ENCODE measurements at places on chromosomes 7 and 10.

DNA sequence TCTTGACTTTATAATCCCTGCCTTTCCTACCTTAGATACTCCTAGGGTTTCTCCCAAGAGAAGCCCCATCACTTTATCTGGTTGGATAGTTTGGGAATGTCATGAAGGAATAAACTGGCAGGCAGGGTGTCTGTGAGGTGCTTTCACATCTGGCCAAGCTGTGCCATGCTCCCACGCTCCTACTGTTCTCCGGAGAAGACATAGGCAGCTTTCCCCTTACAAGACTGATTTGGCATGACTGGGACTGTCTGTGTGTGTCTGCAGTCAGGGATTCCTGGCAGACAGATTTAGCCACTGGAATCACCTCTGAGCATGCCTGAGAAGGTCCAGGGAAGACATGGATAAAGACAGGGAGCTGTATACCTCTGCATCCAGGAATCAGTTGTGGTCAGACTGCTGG, 45.3 kb downstream of the HK1 start:
- DNase-seq: no peak

DNA sequence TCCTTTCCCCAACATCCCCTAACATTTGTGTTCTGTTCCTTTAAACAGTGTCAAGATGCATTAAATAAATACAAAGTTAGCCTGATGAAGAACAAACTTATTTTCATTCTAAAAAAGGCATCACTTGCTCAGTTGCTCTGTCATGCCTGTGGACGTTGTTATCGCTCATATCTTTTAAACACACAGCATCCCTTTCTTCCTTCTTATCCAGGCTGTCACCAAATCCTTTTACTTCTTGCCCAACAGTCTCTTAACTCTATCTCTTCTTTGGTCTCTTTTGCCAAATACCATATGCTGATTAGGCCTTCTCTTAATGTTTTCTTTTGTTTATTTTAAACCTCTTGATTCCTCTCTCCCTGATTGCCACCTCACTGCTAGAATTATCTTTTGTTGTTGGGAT, 43.9 kb downstream of the DKK1 start:
- no peak for DNase-seq

GRCh38 chr7:17229228-17229627, 69.2 kb upstream of the AHR start:
- DNase-seq: no peak

DNA sequence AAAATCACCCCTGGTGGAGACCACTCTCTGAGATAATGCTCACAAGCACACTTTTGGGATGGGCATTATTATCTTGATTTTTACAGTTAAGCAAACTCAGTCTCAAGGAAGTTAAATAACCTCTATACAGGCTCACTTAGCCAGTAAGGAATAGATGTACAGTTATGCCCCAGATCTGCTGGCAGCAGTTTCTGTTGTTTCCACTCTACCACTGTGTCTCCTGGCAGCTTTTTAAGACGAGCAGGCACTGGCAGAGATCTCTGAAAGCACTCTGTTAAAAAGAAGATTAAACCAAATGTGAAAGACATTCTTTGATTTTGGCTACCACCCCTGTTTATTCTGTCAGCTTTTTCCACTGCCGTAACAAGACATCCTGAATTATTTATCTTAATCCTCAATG, 73.2 kb downstream of the SRI start:
- DNase-seq: no peak

DNA sequence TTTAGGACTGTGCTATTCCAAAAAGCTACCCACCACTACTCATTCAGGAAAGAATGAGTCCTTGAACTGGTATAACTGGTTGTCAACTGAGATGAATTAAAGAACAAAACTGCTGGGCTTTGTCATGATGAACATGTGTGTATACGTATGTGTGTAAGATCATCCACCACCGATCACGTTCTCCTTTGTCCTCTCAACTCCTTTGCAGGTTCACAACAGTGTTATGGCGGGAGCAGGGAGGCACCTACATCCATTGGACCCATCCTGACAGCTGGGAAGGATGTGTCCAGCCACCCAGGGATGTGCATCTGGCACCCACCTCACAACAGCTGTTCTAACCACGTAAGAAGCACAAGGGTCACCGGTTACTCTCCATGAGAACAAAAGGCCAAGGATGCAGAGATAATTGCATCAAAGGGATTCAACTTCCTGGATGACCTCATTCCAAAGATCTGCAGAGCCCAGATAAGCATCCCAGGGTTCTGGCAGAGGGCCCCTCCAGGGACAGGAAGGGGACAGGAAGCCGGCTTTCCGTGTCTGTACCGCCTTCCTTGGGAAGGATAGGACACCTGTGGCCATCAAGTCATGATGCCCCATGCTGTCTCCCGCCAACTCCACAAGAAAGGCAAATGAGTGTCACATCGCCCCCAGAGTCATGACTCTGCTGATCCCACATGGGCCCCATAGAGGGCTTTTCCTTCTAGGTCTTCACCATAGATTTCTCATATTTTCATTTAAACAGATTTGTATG, 66.1 kb downstream of the STEAP1B start:
- no peak for DNase-seq

DNA sequence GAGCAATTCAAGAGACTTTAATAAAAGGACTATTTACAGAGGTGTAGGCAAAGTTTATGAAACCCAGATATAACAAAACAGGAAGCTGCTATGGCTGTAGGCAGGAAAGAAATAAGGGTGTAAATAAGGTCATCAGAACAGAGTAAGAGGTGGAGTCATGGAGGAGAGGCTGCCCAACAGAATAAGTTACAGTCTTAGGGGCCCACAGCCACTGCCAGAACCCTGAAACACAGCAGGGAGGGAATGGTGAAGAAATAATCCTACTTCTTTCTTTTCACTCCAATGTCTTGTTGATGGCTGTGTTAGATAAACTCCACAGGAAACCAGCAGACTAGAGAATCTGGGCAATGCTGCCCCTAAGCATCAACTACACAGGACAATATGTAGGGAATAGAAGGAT, 155.8 kb upstream of the TAC1 start:
- DNase-seq: no peak

- no peak for DNase-seq
Observed at GRCh38 chr7:44067064-44067951, 1.9 kb upstream of the PGAM2 start.

- no peak for DNase-seq
Observed at GRCh38 chr7:103915680-103916357, 73.6 kb downstream of the RELN start.
